Activated naive CD4-positive, alpha-beta T cell treated with Interleukin-2 at 50 U/mL for 16 hours (primary cell): ENCODE measurements at places on chromosomes 6 and 20.
A peak's percentile ranks its signal among the peaks of the same experiment; 100 is the strongest.

- no peak for DNase-seq
Observed at GRCh38 chr20:35876033-35876320, 78.3 kb downstream of the SCAND1 start.

DNA sequence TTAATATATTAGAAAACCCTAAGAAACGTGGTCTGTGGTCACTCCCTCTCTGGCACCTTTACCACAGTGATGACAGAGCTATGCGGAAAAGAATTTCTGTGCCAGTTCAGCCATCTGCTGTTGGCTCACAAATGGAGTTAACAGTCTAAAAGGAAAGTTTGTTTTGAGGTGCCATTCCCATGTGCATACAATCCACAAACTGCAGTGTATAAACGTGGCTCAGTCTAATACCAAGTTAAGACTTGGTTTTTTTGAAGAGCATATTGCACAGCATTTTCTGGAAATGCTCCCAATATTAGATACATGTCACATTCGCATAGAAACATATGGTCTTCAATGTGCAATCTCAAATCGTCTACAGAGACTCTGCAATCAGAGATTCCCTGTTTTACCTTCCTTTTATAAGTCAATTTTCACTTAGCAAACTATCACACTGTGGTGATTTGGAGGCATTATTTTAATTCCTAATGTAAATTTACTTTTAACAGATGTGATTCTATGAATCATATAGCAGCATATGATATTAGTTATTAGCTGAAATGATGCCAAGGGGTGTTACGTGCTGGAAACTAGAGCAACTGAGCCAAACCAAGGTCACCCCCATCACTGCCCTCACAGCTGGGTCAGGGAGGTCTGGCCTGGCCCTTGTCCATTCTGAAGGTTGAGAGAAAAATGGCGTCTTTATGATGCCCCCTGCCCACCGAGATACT is 383.5 kb downstream of the PRKN start:
- DNase-seq = no peak

DNA sequence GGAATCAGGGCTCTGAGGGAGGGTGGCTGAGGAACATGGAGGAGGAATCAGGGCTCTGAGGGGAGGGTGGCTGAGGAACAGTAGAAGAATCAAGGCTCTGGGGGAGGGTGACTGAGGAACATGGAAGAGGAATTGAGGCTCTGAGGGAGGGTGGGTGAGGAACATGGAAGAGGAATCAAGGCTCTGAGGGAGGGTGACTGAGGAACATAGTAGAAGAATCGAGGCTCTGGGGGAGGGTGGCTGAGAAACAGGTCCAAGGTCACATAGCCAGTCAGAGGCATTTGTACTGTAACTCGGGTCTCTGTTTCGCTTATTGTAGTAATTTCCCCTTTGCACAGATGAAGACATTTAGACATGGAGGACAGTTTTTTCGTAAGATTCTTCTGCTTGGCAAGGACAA is 164.8 kb downstream of the SOBP start:
- DNase-seq = no peak

GRCh38 chr20:56994006-56994405 is 272.4 kb downstream of the BMP7 start:
- DNase-seq = no peak

GRCh38 chr6:75620381-75621304 is 19.0 kb downstream of the SENP6 start:
- no peak for DNase-seq

GRCh38 chr6:32529697-32530430 is at the start of gene HLA-DRB5:
Gene HLA-DRB5 (minus strand): TSS chr6:32530287. CDS start chr6:32530224, 63 bp downstream.
- no peak for DNase-seq

DNA sequence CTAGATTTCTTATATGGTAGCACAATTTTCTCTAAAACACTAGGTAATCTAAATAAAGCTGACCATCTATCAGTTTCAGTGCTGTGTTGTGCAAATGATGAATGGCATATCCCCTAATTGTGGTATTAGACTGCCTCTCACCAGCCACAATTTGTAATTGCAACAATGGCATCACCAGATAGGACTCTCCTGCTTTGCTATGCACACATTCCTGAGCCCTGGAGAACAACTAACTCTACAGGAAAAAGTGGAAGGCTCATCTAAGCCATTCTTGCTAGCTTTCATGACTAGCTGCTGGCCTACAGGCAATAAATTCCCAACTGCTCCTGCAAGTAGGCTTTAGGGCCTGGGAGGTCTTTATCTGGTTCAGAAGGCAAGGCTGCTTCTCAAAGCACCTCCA is 974.1 kb downstream of the EYS start:
- no peak for DNase-seq

DNA sequence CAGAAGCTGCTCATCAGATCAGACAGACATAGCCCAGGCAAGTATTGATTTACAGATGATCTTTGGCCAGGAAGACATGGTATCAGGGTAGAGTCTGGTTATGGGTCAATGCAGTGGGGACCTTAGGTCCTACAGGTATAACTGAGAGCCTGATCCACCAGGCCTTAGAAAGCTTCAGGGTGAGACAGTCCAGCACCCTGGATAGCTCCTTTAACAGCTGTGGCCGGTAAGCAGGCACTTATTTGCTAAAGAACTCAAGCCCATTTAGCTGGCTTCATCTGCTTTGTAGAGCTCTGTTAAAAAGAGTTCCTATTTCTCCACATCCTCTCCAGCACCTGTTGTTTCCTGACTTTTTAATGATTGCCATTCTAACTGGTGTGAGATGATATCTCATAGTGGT is 39.6 kb downstream of the ESR1 start:
- DNase-seq = no peak

GRCh38 chr20:24700166-24700860 is 230.9 kb downstream of the SYNDIG1 start:
- DNase-seq = no peak

DNA sequence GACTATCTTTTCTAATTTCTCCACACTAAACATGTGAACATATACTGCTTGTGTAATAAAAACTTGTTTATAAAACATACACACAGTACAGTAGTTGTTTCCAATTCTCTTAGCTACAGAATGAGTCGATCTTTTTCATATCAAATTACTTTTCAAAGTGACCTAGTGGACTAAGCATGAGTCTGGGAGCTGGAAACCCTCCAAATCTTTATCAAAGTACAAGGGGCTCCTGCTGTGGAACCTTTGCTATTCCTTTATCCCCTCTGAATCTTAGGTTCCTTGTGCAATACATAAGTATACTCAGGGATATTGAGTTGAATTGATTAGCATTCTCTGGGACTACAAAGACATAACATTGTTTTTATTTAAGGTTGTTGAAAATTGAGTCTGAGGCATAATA is 48.7 kb upstream of the TAB2 start:
- DNase-seq = no peak

GRCh38 chr6:14452567-14453527 is 335.3 kb downstream of the CD83 start:
- peak; percentile 60 for DNase-seq

DNA sequence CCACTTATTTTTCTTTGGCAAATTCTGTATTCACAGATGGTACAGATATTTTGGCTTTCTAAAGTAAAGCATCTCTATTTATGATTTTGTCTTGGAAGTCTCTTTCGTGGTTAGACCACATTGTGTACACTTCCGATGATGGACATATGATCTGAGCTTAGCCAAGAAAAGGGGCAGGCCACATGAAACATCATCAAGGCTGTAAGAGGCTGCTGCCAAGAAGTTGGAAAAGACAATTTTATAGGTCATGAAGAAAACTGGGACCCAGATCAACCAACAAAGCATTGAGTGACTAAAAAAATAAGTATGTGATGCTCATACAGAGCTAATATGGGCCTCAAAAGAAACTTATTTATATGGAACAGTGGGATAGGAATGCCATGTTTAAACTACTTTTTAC is 266.4 kb downstream of the HAO1 start:
- DNase-seq = no peak

GRCh38 chr6:121549736-121550135 is 114.3 kb downstream of the GJA1 start:
- no peak for DNase-seq

- DNase-seq = no peak
Observed at GRCh38 chr20:4190792-4191519, 175.6 kb upstream of the RNF24 start.

- DNase-seq = no peak
Observed at GRCh38 chr6:106972500-106972899, 2.0 kb downstream of the CD24 start.

GRCh38 chr6:37222125-37222967 is 35.2 kb upstream of the TBC1D22B start:
- peak; percentile 71 for DNase-seq

DNA sequence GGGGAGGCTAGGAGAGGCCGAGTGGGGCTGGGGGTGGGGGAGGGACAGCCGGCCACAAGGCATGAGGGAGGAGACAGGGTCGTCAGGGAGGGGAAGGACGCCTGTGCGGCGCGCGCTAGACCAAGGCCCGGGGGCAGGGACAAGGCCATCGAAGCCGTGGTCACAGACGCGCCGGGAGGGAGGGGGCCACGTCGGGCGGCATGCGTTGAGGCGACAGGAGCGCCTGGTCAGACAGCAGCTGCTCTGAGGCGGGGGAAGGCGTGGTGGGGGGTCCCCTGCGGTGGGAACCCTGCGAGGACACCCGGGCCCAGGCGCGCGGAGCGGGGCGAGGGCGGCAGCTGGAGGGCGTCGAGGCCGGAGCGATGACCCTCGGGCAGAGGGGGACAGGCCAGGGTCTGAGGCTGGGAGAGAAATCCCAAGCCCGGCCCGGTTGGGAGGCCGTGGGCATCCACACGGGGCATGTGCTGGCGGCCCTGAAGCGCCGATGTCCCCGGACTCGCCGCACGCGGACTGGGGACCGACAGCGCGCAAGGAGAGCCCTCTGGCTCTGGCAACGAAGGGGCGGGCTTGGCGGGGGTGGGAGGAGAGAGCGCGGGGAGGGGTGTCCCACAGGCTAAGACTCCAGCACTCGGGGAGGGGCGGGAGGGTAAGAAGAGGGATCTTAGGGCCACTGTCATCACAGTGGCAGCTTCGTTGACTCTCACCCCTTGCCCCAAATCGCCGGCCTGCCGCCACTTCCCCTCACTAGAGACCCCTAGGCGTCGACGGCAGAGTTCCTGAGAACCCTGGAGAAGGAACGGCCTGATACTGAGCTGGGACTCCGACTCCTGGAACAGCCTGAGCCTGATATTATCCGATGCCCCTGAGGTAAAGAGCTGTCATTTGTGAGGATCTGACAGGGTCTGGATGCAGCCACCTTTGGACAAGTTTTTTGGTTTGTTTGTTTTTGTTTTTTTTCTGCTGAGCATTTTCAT is 5.0 kb downstream of the TMEM239 start:
- no peak for DNase-seq

- no peak for DNase-seq
Observed at GRCh38 chr20:23360531-23360930, 1.5 kb upstream of the GZF1 start.

DNA sequence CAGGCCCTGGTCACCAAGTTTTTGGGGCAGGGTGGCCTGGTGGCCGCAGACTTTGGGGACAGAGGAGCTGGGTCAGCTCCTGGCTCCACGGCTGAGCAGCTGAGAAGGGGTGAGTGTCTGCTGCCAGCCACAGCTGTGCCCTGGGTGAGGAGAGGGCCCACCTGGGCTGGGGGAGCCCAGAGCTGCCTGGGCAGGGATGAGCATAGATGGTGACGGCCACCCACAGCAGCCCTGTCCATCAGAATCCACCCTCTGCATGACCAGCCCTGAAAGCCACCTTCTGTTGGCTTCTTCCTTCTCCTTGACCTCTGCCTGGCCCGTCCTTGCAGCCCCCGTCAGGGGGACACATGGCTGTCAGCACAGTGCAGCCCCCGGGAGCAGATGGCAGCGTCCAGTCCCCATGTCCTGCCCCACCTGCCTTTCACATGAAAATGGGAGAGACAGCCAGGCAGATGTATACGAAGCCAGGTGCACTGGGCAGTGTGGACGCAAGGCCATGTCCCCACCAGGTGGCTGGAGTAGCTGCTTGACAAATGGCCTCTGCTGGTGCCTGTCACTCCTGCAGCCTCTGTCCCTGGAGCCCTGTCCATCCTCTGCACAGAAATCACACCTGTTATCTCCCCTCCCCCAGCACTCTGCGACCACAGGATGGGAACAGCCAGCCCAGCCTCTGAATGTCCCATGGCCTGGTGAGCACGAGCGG is 220.8 kb downstream of the PREX1 start:
- DNase-seq = no peak

DNA sequence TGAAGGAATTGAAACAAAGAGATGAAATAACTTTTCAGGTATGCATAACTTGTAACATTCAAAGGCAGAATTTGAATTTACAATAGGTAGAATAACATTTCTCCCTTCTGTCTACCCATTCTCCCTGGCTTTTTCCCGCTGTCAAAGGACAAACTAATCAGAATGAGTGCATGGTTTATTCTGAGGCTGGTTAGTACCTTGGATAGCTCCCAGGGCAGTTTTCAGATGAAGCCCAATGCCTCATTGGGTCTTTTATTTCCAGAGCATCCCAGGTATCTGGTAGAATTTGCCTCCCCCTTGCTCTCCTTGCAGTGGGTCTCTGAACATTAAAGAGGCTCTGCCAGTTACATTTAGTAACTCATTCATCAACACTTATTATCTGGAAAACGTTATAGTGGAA is 665.5 kb downstream of the BCKDHB start:
- no peak for DNase-seq

DNA sequence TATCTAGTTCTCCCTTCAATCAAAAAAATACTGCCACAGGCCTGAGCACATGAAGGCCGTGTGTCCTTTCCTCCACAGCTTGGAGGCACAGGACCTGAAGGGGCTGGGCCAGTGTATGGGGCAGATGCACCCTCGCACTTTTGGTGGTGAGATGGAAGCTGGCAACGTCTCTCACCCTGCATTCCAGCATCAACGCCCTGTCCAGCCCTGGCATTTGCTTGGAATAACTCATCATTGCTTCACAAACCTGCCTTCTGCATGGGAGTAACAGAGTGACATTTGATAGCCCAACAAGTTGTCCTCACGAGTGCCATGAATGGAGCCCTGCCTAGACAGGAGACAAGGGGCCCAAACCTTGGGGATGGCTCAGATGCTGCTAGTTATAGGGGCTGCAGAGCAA is 257.9 kb downstream of the SMOC2 start:
- DNase-seq = no peak

- no peak for DNase-seq
Observed at GRCh38 chr6:105902401-105903031, 183.6 kb upstream of the PRDM1 start.

- peak; percentile 17 for DNase-seq
Observed at GRCh38 chr20:52410731-52411234, 219.2 kb upstream of the ZFP64 start.

GRCh38 chr6:158677906-158678578 is 28.2 kb downstream of the SYTL3 start:
- no peak for DNase-seq

DNA sequence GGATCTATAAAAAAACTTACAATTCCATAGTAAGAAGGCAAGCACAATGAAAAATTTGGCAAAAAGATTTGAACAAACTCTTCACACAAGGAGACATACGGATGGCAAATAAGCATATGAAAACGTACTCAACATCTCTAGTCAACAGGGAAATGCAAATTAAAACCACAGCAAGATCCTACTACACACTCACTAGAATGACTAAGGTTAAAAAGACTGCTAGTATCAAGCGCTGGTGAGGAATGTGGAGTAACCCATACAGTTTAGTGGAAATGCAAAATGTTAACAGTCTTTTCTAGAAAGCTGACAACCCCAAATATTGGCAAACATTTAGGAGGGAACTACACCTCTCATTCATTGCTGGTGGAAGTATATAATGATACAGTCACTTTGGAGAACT is 175.9 kb upstream of the SGK1 start:
- DNase-seq = no peak
